ENCODE measurements at places on chromosomes 7 and 10.

GRCh38 chr7:49848211-49848841 is 74.9 kb downstream of the VWC2 start:
- no peak overlapping the region for H3K4me3 ChIP-seq
- no peaks in the 10 kb centered on the region for H3K36me3 ChIP-seq
- no peak for DNase-seq
- no peaks in the 10 kb centered on the region for H3K27me3 ChIP-seq

DNA sequence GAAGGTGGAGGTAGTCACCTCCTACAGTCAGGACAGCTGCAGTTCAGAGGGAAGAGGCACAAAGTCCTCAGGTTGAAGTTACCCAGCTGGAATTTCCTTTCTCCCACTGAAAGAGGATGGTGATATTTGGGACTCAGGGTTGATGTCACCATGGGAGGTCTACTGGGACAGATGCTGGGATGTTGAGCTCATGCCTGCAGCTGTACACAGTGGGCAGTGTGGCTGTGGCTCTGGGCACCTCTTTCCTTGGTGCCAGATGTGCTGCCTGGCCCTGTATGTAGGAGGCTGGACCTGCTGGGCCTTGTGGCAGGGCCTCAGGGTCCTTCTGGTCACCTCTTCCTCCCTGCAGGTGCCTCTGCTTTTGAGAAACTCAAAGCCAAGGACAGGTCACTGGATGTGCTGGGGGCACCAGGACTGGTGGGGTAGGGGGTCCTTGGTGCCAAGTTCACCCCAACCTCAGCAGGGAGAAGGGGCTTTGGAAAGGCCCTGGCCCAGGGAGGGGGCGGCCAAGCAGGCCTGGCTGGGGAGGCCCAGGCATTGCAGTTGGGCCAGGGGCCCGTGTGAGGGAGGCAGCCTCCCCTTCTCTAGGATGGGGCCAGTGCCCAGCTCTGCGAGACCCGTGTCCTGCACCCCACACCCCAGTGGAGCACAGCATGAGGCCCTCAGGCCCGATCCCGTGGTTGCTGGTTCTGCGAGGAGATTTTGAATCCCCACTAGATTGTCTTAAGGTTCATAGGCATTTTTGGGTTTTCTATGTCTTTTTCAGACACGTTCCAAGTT is 103.1 kb downstream of the BMS1 start:
- DNase-seq = no peak
- no peaks in the 10 kb centered on the region for H3K36me3 ChIP-seq
- H3K4me1 ChIP-seq = no peaks in the 10 kb centered on the region
- no peak overlapping the region for H3K27ac ChIP-seq
- H3K4me3 ChIP-seq = no peak overlapping the region
- no peaks in the 10 kb centered on the region for H3K27me3 ChIP-seq

- no peak overlapping the region for H3K27ac ChIP-seq
- no peaks in the 10 kb centered on the region for H3K36me3 ChIP-seq
- peaks cover under 1% of the 10 kb centered on the region for H3K4me1 ChIP-seq
- H3K27me3 ChIP-seq = no peaks in the 10 kb centered on the region
- no peak for DNase-seq
- H3K4me3 ChIP-seq = no peak overlapping the region
Observed at GRCh38 chr10:71223347-71224058, 11.1 kb downstream of the UNC5B start.

DNA sequence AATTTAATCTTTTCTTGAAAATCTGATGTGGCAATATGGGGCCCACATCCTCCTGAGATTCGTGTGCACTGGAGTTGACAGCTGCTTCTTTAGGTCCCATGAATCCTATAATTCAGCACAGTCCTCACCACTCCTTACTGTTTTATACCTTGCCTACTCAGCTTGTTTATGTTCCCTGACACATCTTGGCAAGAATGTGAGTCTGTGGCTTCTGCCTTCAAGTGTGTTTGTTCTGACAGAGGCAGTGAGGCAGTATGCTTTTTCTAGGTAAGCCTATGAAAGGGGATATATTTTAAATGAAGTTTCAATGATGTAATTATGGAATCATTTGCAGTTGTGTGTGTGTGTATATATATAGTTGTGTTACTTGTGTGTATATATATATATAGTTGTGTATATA is 106.4 kb downstream of the AMPH start:
- no peaks in the 10 kb centered on the region for H3K27me3 ChIP-seq
- no peak for DNase-seq
- no peak overlapping the region for H3K27ac ChIP-seq

GRCh38 chr10:133465191-133465949 is 11.6 kb downstream of the SCART1 start:
- H3K4me3 ChIP-seq = no peak overlapping the region
- no peaks in the 10 kb centered on the region for H3K4me1 ChIP-seq
- H3K36me3 ChIP-seq = no peaks in the 10 kb centered on the region

DNA sequence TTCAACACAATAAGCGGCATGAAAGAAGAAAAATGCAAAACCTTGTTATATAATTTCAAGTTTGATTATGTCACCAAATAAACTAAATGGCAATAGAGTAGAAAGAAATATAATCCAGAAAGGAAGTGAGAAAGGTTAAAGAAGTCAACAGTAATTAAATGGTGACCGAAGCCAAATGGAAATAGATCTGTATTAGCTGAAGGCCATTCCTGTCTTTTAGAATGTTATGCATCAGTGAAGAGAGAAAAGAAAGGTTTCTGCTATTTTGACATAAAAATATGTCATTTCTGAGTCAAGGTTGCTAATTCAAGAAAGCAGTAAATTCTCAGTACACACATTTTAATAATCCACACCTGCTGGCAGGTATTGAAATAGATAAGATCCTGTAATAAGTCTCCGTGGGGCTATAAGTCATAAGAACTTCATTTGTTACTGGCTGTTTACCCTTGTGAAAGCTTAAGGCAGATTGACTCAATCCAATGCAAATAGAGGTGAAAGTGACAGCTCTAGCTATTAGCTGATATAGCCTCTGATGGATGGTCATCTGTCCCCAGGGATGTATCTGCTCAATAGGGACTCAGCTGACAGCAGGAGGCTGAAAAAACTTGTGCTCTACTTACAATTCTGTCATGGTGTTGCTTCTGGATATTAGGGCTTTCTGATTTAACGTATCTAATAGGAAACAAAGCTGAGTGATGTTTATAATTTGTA is 152.1 kb downstream of the FZD1 start:
- no peaks in the 10 kb centered on the region for H3K36me3 ChIP-seq
- DNase-seq = no peak
- H3K4me3 ChIP-seq = no peak overlapping the region
- no peaks in the 10 kb centered on the region for H3K27me3 ChIP-seq

- no peaks in the 10 kb centered on the region for H3K27me3 ChIP-seq
- H3K4me1 ChIP-seq = peaks cover 17% of the 10 kb centered on the region
- no peaks in the 10 kb centered on the region for H3K36me3 ChIP-seq
- H3K4me3 ChIP-seq = no peak overlapping the region
Observed at GRCh38 chr10:126135941-126136595, 239.7 kb downstream of the FANK1 start.

- H3K27me3 ChIP-seq = no peaks in the 10 kb centered on the region
- H3K27ac ChIP-seq = peak overlapping the region; percentile 66
- H3K36me3 ChIP-seq = peaks cover 21% of the 10 kb centered on the region
- no peak for DNase-seq
- H3K4me3 ChIP-seq = no peak overlapping the region
Observed at GRCh38 chr10:95350830-95351228, 60.0 kb upstream of the PDLIM1 start.

- H3K27me3 ChIP-seq = no peaks in the 10 kb centered on the region
- peaks cover 14% of the 10 kb centered on the region for H3K4me1 ChIP-seq
- DNase-seq = no peak
- no peaks in the 10 kb centered on the region for H3K36me3 ChIP-seq
- peak overlapping the region; percentile 28 for H3K27ac ChIP-seq
Observed at GRCh38 chr7:39589323-39590111, 23.3 kb downstream of the YAE1 start.

DNA sequence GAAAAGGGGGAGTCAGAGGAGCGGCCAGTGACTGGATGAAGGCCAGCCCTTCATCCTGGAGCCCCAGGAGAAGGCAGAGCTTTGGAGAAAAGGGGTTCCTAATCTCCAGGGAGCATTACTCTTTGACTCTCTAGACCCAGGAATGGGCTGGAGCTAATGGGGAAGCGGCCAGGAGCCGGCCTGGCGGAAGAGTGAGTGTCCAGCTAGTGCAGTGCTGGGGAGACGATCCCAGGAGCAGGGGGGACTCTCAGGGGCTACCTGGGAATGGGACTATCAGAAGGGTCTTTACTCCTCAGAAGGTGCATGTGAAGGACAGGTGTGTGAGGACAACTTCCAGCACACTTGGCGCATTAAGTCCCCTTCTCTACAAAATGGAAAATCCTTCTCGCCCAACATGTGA is 2.4 kb upstream of the PAX2 start:
- no peak for DNase-seq
- no peak overlapping the region for H3K4me3 ChIP-seq
- H3K4me1 ChIP-seq = peaks cover 40% of the 10 kb centered on the region

GRCh38 chr7:121329191-121330052 is 622 bp downstream of the WNT16 start:
- peak overlapping the region; percentile 36 for H3K4me3 ChIP-seq
- DNase-seq = peak; percentile 40
- H3K4me1 ChIP-seq = peaks cover 12% of the 10 kb centered on the region
- H3K36me3 ChIP-seq = no peaks in the 10 kb centered on the region
- no peak overlapping the region for H3K27ac ChIP-seq

- no peak overlapping the region for H3K4me3 ChIP-seq
- no peak overlapping the region for H3K27ac ChIP-seq
- H3K36me3 ChIP-seq = no peaks in the 10 kb centered on the region
- H3K4me1 ChIP-seq = peaks cover 6% of the 10 kb centered on the region
Observed at GRCh38 chr7:80924090-80924489, 5.2 kb upstream of the SEMA3C start.

DNA sequence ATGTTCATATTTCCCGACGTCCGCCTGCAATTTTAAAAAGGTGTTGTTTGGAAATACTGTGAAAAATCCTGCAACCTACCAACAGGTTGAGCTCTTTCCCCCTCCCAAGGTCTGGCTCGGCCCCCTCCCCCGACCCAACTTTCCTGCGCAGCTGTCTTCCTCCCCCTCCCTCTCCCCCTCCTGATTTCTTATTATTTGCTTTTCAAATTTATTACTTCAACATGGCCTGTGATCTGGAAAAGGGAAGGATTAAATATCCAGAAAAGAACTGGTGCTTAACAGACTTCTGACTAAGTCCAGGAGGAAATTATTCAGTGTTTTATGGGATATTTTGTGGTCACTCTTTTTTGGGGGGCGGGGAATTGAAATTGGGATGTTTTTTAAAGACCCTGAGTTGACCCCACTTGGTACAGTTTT is 2.4 kb downstream of the ARID5B start:
- H3K36me3 ChIP-seq = no peaks in the 10 kb centered on the region
- H3K4me1 ChIP-seq = peaks cover 34% of the 10 kb centered on the region
- H3K27me3 ChIP-seq = no peaks in the 10 kb centered on the region
- DNase-seq = no peak
- peak overlapping the region; percentile 96 for H3K27ac ChIP-seq

All from lower lobe of right lung (tissue), 2 donors.